ENCODE measurements at places on chromosomes 7 and 10.

DNA sequence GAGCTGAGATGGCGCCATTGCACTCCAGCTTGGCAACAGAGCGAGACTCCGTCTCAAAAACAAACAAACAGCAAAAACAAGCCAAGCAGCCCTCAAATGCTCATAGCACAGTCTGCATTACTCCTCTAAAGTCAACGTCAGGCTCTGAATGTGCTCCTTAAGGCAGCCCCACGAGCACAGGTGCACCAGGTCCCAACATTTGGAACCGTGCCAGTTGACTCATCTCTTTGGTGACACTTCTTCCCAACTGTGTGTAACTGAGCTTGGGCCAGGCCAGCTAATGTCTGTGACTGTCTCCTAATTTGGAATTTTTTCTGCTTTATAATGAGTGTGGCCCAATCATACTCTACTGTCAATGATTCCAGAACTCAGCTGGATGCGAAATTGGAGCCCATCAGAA is 66.3 kb upstream of the EFCAB10 start:
- peak; percentile 21 for DNase-seq

DNA sequence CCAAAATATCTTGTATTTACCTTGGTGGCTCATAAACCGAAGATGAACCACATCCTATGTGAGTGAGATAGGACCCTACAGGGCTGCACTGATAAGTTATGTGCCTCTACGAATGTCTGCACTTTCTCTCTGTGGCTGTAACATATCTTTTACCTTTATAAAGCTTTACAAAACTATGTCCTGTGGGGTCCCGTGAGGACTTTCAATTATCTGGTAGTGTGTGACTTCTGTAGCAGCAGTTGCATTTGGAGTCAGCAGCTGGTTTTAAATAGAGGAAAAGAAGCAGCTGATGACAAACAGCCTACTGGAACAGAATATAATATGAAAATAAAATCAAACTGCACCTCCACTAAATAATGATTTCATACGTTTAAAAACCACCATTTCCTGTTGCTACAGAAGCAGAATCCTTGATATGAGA is 222.4 kb upstream of the GNAI1 start:
- no peak for DNase-seq

DNA sequence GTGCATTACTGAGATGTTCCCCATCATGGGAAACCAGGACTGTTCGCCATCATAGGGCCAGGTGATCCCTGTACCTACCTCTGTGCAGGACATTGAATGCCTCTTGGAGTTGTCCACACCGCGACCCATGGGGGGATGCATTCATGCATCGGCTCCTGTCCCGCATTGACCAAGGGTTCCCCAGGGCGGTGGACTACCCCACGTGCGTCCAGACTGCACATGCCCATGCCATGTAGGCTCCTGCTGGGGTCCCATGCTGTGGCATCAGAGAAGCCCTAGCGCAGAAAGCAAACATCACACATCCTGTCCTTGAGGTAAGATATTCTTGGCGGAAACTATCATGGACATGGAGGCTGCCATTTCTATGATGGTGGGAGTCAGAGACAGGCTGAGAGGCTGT is 121.6 kb upstream of the UNC5B start:
- DNase-seq: no peak

DNA sequence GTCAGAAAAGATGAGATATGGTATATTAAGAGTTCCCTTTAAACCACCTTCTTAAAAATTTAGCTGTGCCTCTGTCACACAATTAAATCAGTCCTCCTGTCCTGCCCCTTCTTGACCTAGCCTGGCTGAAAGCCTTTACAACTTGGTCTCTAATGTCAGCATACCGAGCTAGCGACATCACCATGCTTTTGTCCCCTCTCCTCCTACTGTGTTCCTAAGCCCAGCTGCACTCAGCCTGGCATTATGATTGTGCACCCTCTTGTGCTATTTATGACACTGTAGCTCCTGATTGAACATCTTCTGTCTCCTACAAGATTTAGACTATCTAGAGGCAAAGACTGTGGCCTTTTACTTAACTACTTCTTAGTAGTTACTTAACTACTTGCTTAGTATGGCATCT is 29.2 kb downstream of the TDRD1 start:
- no peak for DNase-seq

DNA sequence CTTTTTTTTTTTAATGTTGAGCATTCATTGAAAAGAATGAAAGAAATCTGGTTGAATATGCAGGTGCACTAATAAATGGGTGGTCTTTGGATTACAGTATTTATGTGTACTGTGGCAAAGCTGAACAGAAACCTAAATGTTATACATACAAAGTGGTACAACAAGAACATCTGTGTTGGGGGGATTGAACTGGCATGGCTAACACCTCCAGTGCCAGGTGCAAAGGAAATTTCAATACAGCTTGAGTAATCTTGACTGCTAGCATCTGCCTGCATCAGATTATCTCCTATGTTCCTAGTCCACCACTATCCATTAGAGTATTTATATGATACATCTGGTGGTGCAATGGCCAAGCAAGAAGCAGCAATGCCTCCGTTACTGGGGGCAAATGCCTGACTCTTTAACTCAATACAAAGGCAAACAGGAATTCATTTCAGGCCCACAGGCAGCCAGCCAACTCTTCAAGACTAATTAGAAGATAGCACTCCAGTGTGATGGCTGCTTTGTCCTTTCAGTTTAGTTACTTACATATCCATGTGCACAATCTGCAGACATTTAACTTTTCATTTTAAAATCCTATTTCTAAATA is 220.5 kb upstream of the ETV1 start:
- DNase-seq: no peak

DNA sequence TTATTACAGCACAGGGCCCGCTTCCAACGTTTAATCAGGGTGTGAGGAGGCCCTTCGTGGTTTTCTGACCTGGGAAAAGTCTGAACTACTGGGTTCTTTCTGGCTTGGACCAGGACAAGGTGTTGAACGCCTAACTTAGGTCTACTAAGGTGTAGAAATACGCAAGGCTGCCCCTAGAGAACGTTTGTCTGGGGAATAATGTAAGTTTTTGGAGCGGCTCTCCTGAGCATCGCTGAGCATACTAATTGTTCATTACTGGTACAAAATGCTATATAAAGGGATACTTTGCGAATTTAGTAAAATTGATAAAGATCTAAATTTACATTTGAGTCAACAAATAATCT is 32.4 kb upstream of the TOMM7 start:
- DNase-seq: no peak

DNA sequence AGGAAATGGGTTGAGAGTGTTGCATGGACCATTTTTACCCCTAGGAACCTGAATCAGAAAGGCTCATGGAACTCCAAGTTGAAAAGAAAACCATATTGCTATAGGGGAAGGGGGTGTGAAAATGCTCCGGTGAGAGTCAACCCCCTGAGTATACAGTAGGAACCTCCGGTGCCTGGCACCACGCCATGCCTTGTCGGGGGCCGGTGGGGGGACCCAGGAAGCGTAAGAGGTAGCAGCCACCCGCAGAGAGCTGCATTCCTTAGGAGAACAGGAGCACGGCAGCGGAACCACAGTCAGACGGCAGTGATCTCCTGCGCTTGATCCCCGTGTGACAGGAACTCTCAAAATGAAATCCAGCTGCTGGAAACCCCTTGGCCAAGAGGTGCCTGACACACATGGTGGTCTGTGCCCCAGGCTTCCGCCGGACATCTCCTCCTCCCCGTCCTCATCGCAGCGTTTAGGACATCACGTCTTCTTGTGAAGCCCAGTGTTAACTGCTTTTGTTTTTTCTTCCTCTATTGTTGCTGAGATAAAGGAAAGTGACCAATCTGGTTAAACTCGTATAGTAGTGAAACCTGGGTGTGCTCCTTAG is 186.8 kb downstream of the CELF2 start:
- no peak for DNase-seq

DNA sequence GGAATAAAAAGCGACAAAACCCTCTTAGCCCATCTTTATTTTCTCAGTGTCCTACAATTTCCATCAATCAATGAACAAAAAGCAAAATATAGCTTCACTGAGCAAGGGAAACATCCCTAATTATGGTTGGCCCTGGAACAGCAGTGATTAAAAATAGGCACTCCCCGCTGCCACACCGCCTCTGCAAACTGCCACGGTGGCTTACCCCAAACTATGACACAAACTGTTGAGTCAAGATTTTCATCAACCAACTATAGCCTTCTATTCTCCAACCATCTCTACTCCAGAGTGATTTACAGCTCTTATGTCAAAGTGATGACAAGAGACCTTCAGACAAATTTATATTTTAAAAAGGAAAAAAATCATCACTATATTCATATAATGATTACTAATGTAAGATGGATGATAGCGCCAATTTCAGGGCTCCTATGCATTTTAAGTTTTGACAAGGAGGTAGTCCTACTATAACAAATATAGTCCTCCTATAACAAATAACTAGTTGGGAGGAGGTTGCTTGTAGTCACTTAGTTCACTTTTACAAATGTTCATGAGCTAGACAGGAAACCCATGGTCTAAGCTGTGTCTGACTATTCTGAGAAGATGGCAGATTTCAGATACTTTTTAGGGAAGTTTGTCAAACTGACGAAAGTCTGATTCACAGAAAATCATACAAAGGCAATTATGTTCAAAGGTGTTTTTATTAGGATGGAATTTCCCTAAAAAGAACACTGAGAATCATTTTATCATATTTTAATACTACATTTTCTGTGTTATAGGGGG is 26.3 kb downstream of the DENND11 start:
- no peak for DNase-seq

DNA sequence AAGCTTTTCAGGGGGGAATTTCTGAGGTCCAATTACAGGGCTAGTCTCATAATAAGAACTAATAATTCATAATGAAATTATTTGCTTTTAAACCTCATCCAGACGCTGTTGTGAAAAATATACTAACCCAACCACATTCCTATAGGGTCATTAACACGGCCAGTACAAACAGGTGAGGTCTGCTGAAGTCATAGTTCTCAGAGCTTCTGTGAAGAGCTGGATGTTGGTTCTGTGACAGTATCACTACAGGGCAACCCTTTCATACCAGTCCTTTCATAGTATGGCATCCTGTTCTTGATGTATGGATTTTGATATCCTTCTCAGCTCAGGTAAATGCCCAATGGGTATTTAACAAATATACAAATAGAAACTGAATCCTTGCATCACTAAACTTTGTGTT is 62.3 kb upstream of the FAM133B start:
- no peak for DNase-seq

- DNase-seq: no peak
Measured at GRCh38 chr7:94584113-94584512, 71.8 kb downstream of the SGCE start.

- DNase-seq: peak; percentile 53
Measured at GRCh38 chr7:12623885-12624498, 53.5 kb downstream of the SCIN start.

DNA sequence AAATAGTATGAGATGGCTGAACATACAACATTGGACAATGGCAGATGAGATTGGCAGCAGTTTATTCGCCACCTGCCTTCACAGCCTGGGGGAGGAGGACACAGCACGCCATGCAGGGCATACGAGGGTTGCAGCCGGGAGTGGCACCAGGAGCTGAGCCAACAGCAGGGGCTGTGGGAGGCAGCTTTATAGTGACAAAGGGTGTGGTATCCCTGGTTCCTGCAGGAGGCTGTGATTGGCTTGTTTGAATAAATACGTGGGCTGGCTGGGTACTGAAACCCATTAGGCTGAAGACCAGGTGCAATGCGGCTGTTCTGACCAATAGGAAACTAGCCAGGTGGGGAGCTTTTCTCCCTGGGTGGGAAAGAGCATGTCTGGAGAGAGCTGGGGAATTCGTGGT is 68.9 kb upstream of the LEP start:
- peak; percentile 83 for DNase-seq

DNA sequence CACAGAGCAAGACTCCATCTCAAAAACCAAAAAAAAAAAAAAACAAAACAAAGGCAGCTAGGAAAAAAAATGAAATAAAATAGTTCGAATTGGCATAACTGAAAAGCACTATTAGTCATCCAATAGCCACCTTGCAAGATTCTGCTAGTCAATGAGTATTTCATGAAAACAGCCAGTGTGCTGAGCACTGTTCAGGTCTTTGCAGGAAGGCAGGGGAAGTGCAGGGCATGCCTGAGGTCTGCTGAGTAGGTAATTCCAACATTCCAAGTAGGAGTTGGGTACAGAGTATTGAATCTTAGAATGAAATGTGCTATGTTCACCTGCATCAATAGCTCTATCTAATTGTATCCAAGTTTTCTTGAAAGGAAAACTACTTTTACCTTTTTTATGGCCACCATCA is 22.9 kb downstream of the ABRAXAS2 start:
- DNase-seq: no peak

DNA sequence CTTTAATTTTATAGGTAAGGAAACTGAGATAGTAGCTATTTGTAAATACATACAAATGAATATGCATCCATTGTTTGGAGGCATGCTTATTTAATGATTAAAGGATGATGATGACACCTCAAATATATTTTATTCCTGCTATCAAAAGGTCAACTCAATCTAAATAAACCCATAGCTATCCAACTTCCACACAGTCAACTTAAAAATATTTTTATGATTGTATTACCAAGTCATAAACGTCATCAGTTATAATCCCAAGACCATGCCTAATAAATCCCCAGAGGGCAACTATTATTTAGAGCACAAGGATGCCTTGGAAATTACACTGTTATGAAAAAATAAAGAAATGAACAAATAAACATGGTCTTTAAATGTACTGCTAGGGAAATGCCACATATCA is 102.1 kb downstream of the MPP7 start:
- no peak for DNase-seq

All from DMS153 (cell line).